Neuronal stem cell (in vitro differentiated cells): ENCODE measurements at places on chromosomes 5 and 9.

DNA sequence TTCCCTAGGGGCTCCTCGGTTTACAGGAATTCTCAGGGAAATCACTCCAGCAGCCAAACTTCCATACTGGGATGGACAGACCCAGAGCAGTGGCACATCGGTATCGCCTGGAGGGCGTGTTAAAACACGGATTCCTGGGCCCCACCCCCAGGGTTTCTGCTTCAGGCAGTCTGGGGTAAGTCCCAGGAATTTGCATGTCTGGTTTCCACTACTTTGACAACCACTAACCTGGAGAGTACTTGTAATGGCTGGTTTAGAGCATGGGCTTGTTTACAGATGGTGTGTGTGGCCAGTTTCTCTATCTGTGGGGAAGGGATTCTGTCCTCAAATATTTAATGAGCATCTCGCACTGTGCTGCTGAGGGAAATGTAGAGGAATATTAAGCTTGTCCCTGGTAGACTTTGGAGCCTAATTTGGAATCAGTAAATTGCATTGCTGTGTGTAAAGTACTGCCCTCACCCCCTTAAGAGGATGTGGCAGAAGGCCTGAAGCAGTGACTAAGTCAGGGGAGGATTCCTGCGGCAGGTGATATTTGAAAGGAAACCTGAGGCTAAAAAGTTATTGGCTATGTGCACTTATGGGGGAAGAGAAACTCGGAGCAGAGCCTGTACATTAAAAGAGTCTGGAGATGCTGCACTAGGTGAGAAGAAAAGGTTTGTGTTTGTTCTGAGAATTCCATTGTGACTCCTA lies 18.6 kb upstream of the TJP2 start:
- no peak for DNase-seq

- peak; percentile 18 for DNase-seq
Observed at GRCh38 chr9:22813529-22813928, 366.9 kb downstream of the DMRTA1 start.

DNA sequence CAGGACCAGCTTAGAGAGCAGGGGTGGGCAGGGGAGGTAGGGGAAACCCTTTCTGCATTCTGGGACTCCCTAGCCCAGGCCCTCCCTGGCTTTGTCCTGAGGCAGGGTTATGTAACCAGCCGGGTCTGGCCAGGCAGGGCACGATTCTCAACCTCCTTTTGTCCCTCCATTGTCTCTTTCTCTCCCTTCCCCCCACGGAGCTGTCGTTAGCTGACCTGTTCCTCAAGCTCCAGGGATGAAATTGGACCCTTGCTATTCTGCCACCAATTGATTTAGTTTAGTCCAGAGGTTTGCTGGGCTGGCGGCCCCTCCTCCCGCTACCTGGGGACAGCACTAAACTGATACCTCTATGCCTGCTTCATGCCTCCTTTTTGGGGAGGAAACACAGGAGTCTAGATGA lies 9.4 kb upstream of the NDST1 start:
- peak; percentile 79 for DNase-seq

DNA sequence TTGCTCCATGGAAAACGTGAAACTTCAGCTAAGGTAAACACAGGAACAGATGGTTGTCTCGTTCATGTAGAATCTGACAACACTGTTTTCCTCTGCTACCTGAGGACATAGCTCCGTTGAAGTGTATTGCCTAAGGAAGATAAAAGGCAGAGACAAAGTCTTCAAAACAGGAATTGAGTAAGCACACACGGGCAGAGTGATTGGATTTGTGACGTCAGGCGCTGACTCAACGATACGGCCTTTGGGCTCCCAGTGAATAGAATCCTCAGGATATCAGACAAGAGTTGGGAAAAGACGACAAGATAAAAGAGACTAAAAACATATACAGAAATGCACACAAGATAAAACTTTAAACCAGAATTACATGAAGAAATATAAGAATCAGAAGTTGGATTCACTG lies 787.1 kb upstream of the CTNND2 start:
- DNase-seq, result no peak

DNA sequence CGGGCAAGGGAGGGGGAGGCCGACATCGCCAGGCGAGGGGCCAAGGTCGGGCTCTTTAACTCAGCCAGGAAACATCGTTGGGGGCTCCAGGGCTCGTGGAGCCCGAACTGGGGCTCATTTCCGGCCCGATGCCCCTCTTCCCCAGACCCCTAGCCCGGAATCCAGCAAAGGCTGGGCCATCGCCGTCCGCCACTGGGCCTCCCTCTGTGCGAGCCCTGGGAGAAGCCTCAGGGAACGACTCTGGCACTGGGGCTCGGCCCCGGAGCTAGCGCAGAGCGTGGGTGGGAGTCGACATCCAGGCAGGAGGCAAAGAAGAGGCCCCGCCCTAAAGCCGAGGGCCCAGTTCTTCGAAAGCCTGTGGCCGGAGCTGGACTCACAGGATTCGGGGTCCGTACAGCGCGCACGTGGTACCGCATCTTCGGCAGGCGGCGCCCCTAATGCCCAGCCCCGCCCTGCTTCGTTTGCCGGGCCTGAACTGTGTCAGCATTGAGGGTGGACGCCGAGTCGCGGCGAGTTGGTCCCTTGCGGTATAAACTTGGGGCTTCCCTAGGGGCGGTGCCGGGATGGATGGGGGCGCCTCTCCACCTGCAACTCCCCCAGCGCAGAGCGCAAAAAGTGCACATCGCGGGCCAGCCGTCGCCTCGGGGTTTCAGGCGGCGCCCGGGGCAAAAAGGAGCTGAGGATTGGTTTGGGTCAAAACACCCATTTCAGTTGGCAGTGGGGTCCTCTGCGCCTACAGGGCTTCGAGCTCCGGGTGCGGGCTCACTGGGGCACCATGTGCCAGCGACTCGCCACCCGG lies 3.6 kb upstream of the PAX5 start:
- DNase-seq, result no peak

DNA sequence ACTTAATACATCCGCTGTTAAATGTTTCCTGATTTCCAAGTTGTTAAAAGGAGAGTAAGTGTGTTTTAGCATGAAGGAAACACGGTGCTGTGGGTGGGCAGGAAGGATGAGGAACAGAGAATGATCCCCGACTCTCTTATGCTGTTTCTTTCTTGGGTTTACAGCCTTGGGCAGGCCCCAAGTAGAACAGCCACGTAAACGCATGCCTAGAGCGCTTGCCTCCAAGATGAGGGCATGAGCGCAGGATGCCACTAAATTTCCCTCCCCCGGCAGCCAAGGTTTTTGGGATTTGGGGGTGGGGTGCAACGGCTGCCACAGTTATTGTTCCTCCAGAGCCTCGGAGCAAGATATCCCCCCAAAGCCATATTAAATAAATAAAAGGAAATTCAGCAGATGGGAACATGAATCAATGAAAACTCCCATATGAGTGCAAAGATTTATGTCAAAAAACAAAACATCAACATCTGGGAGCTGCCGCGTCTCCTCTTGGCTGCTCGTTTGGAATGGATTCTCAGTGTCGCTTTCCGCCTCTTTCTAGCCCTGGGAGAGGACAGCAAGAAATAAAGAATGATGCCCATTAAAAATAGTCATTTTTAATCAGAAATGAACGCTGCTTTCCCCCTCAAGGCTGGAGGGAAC lies 10.0 kb upstream of the DELE1 start:
- no peak for DNase-seq

DNA sequence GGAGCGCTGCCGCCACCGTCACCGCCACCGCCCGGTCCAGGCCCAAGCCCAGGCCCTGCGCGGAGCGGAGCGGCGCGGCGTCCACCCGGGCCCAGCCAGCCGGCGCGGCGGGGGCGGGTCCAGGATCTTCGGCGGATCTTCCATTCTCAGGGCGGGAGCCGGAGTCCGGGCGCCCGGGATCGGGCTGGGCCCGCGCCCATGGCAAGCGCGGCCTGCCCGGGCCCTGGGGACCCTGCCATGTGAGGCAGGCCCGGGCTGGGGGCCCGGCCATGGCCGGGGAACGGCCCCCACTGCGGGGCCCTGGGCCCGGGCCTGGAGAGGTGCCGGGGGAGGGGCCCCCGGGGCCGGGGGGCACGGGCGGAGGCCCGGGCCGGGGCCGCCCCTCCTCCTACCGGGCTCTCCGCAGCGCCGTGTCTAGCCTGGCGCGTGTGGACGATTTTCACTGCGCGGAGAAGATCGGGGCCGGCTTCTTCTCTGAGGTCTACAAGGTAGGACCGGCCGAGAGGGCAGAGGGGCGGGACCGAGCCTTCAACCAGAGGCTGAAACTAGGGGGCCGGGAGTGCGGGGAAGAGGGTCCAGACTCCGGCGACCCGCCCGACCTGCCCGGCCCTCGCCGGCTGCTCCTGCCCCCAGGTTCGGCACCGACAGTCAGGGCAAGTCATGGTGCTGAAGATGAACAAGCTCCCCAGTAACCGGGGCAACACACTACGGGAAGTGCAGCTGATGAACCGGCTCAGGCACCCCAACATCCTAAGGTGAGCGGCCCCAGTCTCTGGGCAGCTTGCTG lies 482 bp downstream of the TESK1 start:
- DNase-seq, result no peak

GRCh38 chr9:95512709-95513095 lies 4.1 kb downstream of the PTCH1 start:
- no peak for DNase-seq

DNA sequence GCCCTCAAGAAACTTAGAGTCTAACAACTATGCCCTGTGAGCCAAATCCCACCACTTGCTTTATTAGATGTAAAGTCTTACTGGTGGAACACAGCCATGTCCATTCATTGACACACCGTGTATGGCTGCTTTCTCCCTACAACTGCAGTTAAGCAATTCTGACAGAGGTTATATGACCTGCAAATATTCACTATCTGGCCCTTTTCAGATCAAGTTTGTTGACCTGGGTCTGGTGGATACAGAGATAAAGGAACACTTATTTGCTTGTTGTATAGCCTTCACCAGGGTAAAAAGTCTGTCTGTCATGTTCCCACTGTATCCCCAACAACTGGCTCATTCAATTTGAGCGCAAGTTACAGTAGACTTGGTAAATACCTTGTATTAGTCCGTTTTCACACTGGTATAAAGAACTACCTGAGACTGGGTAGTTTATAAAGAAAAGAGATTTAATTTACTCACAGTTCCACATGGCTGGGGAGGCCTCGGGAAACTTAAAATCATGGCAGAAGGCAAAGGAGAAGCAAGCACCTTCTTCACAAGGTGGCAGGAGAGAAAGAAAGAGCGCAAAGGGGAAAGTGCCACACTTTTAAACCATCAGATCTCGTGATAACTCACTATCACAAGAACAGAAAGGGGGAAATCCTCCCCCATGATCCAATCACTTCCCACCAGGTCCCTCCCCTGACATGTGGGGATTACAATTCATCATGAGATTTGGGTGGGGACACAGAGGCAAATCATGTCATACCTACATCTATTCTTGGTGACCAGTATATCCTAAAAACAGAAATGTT lies 27.9 kb downstream of the DEPDC1B start:
- no peak for DNase-seq

GRCh38 chr5:38339446-38339845 lies 81.1 kb downstream of the EGFLAM start:
- no peak for DNase-seq

GRCh38 chr5:91556-92263 lies at the start of gene PLEKHG4B:
TSS of gene PLEKHG4B (plus strand) at chr5:92168. CDS start at chr5:92232, 64 bp downstream.
- peak; percentile 84 for DNase-seq

GRCh38 chr5:136011414-136012001 lies 17.3 kb upstream of the TGFBI start:
- DNase-seq, result no peak

DNA sequence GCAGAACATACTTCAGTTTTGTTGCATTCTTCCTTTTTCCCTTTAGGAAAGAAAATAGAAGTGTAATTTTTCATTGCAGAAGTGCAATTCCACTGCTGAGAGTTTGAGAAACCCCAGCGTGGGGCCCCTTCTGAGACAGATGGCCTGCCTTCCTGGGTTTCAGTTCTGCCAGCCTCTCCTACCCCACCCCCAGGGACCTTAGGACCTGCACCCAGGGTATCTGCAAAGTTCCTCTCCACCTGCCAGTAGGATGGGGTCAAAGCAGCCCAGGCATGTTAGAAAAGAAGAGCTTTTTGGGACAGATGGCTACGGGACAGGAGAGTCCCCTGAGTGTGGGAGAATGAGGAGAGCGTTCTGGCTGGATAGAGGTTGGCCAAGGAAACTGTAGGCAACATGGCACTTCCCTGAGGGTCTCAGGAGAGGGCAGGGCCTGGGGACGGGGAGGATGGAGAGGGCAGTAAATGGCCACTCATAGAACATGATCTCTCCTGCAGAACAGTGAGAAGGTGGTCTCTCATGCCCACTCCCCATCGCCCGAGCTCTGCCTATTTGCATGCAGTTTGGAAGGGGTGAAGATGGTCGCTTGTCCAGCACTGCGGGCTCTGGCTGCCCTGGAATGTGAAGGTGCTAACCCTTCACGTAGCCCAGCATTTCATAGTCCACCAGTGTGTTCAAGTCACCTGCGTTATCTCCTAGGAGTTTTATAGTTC lies at the start of gene TIFAB:
Gene TIFAB, minus strand, starts transcription at position 31 of the 710 bp plus-strand sequence. CDS start 2,412 bp downstream, outside the sequence.
- no peak for DNase-seq

GRCh38 chr9:127059765-127060361 lies 62.6 kb downstream of the ANGPTL2 start:
- DNase-seq, result no peak

DNA sequence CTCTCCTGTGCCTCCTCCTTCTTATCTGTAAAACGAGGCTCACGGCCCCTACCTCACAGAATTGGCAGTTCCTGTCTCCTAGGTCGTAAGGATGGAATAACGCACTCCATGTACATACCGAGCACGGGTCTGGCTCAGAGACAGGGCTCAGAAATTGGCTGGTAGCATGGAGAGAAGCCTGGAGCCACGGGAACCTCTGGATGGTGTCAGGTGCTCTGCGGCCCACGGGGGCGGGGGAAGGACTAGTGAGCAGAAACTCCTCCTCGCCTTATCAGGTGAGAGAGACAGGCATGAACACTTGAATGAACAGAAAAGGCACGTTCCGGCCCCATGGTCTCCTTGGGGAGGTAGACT lies 15.4 kb upstream of the C5orf47 start:
- peak; percentile 26 for DNase-seq

GRCh38 chr9:107710953-107711352 lies 221.4 kb upstream of the KLF4 start:
- DNase-seq, result no peak

DNA sequence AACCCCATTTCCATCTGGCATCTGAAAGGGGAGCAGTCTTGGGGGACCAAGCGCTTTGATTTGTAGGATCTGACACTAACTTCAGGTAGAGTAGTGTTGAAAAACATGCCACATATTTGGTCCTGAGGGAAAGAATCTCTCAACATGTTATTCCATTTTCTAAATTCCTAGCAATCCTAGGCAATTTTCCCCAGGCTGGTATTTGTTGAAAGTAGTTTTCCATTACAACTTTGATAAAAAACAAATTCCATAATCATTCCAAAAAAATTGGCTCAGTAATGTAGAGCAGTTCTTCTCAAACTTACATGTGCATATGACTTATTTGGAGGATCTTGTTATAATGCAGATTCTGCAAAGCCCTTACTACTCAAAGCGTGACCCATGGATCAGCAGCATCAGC lies 477.9 kb downstream of the ACTL7B start:
- no peak for DNase-seq
